Upper lobe of left lung (tissue), 6 donors: ENCODE measurements at places on chromosomes 11 and 22. TPM values are rescaled to one million over a fixed set of nuclear protein-coding genes. Genes with fewer than 3 reads are reported as not detected.

GNG3 gene
- not detected for total RNA-seq

MS4A6E gene
- not detected for total RNA-seq

SEPTIN3 gene
- total RNA-seq: 1.4 TPM

PKNOX2 gene
- total RNA-seq: 4.9 TPM

C11orf98 gene
- total RNA-seq: 27.4 TPM

C11orf52 gene
- total RNA-seq: 10.5 TPM

ANGPTL5 gene
- not detected for total RNA-seq

ENTHD1 gene
- total RNA-seq: not detected

PRRG4 gene
- total RNA-seq: 33.6 TPM

NLRX1 gene
- total RNA-seq: 28.3 TPM

MAJIN gene
- total RNA-seq: not detected

APOL5 gene
- not detected for total RNA-seq

KCNJ11 gene
- 9.5 TPM for total RNA-seq

SEZ6L gene
- total RNA-seq: 0.24 TPM

PAMR1 gene
- total RNA-seq: 4.3 TPM

P2RX6 gene
- 0.39 TPM for total RNA-seq

PATE2 gene
- total RNA-seq: not detected

YPEL4 gene
- total RNA-seq: 4.2 TPM

GTSE1 gene
- total RNA-seq: 1.4 TPM

PKP3 gene
- total RNA-seq: 86.3 TPM

DBX1 gene
- total RNA-seq: not detected

OR2AG1 gene
- total RNA-seq: not detected

DENND6B gene
- 16.1 TPM for total RNA-seq

ZMAT5 gene
- 22.5 TPM for total RNA-seq

BTBD18 gene
- total RNA-seq: not detected

LDHAL6A gene
- not detected for total RNA-seq

IL18 gene
- 40.7 TPM for total RNA-seq

RGL4 gene
- 2.4 TPM for total RNA-seq

MS4A4E gene
- total RNA-seq: 0.89 TPM

SPTY2D1 gene
- 20.9 TPM for total RNA-seq

HPS5 gene
- 32.5 TPM for total RNA-seq

GDPD4 gene
- total RNA-seq: not detected

PHRF1 gene
- 26.1 TPM for total RNA-seq

TECTA gene
- 2.3 TPM for total RNA-seq

ZP1 gene
- not detected for total RNA-seq

BIRC3 gene
- 23.3 TPM for total RNA-seq

TRIM51 gene
- not detected for total RNA-seq

CHRM1 gene
- total RNA-seq: 1.7 TPM

ADAMTS15 gene
- 13.7 TPM for total RNA-seq

SLC7A4 gene
- total RNA-seq: 1.5 TPM

NCF4 gene
- total RNA-seq: 45.0 TPM

HBG1 gene
- not detected for total RNA-seq

DKK3 gene
- 155 TPM for total RNA-seq

PICALM gene
- 144 TPM for total RNA-seq
